ENCODE measurements at places on chromosomes 3 and 15.

DNA sequence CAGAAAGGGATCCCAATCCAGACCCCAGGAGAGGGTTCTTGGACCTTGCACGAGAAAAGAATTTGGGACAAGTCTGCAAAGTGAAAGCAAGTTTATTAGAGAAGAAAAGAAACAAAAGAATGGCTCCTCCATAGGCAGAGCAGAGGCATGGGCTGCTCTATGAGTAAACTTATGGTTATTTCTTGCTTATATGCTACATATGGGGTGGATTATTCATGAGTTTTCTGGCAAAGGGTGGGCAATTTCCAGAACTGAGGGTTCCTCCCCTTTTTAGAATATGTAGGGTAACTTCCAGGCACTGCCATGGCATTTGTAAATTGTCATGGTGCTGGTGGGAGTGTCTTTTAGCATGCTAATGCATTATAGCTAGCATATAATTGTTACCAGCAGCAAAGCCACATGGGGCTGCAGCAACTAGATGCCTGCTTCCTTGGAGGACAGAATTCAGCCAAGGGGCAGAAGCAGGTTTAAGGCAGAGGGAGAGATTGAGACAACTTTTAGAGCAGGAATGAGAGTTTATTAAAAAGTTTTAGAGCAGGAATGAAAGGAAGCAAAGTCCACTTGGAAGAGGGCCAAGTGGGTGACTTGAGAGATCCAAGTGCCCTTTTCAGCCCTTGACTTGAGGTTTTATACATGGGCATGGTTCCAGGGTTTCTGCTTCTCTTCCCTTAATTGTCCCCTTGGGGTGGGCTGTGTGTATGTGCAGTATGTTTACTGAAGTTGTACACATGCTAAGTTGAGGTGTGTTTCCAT, 41.3 kb downstream of the METTL6 start:
- no peak for DNase-seq

DNA sequence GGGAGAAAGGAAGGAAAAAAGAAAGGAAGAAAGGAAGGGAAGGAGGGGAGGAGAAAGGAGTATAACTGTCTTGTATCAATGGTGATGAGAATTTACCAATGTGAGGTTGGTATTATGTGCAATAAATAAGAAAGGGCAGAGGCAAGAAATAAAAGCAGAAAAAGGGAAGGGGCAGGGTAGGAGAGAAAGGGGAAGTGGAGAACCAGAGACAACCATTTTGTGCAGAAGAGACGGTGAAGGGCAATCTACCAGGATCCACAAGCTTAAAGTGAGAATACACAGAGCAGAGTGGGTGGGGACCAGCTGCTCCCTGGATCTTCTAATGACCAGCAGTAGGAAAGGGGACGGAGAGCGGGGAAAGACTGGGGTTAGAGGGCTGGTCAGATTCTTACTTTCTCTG, 106.9 kb upstream of the SLCO2A1 start:
- no peak for DNase-seq

GRCh38 chr3:29311795-29312194, 30.9 kb downstream of the RBMS3 start:
- no peak for DNase-seq

DNA sequence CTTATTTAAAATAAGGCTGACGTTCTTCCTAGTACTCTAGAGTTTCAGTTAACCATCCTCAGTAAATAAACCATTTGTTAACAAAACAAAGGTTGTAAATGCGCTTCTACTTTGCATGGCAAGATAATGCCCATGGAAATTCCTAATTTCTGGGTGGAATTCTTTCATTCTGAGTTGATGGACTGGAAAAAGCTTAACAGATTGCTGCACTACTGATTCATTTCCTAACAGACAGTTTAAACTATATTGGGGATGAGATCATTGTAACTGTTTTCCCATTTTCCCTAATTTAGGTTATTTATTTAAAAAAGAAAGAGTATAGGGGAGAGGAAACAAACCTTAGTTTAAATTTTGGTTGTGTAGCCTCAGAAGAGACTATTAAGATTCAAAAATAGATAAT, 342.2 kb downstream of the NLGN1 start:
- DNase-seq, result no peak

DNA sequence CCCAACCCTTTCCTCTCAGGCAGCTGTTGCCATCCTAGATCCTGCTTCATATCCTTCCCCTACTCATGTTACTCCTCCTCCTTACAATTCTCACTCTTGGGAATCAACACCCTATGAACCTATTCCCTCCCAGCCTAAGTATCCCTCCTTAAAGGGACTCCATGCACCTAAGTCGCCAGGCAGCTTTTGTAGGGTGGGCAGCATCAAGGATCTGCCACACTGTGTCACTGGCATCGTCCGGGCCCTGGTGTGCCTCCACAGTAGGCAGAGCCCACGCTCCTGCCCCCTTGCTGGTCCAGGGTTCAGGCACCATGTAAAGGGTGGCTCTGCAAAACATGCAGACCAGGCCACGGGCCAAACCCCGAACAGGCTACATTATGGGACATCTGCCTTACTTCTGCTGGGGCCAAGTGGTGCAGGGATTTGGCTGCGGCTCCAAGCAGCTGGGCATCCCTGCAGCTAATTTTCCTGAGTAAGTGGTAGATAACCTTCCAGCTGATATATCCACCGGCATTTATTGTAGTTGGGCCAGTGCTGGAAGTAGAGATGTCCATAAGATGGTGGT, 53.4 kb downstream of the GSK3B start:
- DNase-seq, result no peak

DNA sequence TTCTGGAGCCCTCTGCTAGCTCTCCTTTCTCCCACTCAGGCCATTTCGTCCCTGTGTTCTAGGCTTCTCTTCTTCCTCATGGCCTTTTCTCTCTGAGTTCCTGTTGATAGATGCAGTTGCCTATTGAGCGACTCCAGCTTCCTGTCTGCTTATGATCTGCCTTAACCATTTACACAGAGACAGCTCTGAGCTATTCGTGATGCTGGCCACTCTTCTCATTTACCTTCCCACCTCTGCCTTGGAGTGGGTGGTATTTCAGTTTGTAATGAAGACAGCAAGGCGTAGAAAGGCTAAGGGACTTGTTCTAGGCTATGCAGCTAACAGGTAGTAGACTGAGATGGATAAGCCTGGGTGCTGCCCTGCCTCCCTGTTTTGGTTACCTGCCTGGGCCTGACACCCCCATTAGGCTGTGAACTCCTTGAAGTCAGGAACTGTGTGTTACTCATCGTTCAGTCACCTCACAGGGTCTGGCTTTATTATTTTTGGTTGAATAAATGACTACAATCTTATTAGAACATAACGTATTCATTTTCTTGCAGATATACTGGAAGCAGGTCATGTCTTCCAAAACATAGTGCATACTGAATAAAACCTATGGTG, 12.6 kb upstream of the ZBTB47 start:
- DNase-seq, result no peak

DNA sequence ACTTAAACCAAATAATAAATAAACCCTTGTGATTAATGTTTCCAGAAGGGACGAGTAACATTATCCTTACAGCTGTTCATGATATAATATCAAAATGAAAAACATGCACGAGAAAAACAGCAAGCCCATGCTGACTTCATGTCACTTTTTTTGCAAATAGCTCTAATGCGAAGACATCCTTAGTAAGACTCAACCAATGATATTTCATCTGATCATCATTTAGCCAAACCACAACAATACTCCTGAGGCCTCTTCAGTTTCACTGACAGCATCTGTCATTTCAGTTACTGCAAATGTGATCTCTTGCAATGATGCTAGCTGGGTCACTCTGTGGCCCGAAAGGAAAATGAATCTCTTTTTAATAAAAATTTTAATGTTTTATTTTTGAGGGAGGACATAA, 74.0 kb downstream of the POLR2M start:
- DNase-seq, result no peak

DNA sequence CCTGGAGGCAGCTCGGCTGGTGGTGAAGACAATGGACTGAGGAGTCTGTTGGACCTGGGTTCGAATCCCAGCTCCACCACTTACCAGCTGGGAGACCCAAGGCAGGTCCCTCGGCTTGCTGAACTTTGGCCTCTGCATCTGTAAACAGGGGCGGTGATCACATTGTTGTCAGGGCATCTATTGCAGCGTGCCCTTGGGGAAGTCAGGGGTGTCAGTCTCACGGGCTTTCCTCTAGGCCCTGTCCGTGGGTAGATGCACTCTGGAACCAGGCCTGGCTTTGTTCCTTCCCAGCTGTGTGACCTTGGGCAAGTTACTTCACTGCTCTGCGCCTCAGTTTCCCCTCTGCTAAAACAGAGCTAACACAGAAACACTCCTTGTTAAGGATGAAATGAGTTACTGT, 68.8 kb upstream of the SLC6A6 start:
- no peak for DNase-seq

DNA sequence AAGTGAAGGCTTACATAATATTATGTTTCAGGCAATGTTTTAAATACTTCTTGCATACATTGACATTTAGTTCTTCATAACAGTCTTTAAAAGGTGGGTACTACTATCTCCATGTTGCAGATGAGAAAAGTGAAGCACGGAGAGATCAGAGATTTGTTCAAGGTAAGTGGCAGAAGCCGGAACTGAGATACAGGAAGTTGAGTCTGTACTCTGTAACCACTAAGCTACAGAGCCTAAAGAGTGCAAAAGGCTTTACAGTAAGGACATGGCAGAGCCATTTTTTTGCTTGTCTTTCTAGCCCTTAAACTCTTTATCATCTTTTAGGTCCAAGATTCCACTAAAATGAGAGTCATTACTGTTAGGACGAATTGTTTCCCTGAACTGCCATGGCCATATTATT, 186.5 kb upstream of the PEX5L start:
- DNase-seq, result no peak

- DNase-seq, result no peak
These were observed 63.0 kb downstream of the RBPMS2 start for GRCh38 chr15:64712353-64712752.

DNA sequence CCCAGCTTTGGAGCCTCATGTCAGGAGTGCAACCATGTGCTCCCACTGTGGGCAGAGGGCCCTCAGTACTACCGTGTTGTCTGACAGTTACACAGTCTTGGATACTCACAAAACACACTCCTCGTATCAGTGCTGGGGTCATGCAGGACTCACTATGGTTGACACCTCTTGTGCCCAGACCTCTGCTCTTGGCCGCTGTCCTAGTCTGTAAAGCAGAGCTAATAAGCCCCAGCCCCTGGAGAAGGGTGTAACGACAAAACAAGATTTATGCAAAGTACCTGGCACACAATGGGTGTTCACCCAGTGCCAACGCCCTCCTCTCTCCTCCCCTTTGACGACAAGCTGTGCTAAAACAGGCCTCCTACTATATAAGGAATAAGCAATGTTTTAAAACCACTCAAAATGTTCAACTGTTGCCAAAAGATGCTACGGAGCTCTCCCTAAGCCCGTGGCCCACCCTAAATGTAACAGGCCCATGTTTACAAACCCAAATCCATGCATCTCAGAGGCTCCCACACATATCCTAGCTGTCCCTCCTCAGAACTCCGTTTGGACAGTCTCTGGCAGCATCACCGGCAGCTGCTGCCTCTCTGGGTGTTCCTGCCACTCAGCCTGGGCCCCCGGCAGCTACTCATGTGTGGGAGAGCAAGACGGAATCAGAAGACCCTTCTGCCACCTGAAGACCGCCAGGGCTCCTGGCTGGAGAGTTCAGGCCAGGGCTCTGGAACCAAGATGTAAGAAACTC, 65.8 kb downstream of the MRPL46 start:
- no peak for DNase-seq

GRCh38 chr3:11185564-11186317, 31.4 kb downstream of the HRH1 start:
- no peak for DNase-seq

DNA sequence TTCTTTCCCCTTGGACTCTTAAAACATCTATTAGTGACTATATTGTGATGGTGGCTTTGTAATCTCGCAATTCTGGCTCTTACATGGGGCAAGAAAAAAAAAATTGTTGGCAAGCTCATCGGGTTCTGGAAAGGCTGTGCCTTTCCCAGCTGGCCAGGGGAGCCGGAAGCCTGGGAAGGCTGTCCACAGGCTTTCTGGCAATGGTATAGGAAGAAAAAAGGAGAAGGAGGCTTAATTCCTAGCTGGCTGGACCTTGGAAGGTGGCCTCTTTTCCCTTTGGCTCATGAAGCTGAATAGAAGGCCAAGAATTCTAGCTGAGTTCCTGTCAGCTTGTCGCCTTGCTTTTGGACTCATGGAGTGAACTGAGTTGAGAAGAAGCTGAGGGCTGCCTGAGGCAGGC, 243.5 kb upstream of the SEMA6D start:
- DNase-seq, result no peak

GRCh38 chr3:150762662-150763121, 277 bp downstream of the SIAH2 start:
- DNase-seq, result no peak

- no peak for DNase-seq
These were observed 212.0 kb downstream of the MEIS2 start for GRCh38 chr15:36888011-36888992.

- no peak for DNase-seq
These were observed 73.2 kb downstream of the INO80 start for GRCh38 chr15:41042851-41043250.

DNA sequence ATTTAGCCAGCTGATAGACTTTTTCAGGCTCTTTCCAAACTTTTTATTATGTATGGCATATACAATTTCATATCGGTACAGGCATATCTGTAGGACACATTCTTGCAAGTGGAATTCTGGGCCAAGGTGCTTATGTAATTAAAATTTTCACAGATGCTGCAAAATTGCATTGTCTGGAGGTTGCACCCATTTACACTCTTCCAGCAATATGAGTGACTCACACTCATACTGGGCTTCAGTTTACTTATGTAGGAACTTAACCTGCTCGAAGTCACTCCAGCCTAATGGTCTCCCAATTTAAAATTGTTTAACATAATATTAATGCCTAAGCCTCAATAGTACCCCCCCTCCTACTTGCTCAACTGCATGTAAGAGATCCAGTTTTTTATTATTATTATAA, 11.2 kb upstream of the SEC62 start:
- DNase-seq, result no peak

DNA sequence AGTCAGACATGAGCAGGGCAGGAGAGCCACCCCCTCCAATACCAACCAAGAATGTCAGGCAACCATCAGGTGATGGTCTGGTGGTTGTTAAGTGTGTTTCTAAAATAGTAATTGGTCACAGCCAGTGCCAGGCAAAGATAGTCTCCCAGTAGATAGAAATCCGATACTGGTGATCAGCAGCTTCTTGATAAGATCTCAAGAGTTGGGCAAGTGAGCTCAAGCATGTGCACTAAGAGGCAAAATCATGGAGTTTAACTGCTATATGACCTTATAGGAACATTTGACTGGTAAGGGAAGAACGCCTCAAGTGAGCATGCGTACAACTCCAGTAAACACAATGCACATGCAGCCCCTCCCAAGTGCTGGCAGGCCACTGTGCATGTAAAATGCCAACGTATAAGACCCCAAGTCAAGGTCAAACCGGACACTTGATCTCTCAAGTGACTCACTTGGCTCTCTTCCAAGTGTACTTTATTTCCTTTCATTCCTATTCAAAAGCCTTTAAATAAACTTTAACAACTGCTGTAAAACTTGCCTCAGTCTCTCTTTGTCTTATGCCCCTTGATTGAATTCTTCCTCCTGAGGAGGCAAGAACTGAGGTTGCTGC, 36.0 kb upstream of the CBLB start:
- no peak for DNase-seq

DNA sequence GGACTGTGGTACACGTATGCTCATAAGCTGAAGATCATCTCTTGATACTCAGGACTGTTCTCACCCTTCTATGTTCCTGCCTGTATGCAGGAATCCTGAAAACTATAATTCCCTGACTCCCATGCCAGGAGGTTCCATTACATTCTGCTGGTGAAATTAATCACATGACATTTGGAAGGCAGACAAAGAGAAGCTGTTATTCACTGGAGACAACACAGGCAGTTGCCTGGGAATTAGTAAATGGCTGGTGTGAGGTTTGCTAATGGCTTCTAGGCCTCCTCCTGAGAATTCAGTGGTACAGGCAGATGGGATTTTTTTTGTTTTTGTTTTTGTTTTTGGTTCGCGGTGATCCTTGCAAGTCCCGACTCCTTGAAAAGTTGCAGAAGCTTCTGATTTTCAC, 91.4 kb downstream of the CTNNB1 start:
- no peak for DNase-seq
